Nucleus accumbens (tissue), 56 donors: ENCODE measurements at places on chromosomes 16 and 17.

DNA sequence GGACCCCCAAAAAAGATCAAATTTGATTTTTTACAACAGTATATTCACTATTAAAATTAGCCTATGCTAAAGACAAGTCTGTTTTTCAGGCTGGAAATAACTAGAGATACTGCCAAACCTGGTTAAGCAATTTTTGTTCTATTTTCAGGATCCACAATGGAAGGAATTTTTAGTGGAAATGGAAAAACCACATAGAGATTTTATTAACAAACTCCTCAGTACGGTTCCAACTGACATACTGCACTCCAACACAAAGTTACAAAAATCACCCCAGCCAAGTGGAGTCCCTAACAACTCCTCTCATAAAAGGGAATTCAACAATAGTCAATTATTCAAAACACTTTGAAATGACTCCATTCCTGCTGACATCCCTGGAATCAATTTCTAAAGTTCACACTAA is 101.6 kb upstream of the TOB1 start:
- DNase-seq, result no peak

DNA sequence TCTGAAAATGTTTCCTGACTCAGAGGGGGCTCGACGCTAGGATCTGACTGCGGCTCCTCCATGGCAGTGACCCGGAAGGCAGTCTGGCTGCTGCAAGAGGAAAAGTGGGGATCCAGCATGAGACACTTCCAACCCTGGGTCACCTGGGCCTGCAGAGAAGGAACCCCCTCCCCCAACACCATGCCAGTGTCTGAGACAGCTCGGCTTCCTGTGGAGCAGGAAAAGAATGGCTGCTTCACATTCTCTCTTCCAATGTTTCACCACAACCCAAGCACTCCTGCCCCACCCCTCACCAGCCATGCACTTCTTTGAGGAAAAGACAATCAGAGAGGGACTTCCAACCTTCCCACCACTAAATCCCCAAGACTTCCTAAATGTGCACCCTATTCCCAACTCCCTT is 10.8 kb downstream of the TP53 start:
- DNase-seq, result no peak

DNA sequence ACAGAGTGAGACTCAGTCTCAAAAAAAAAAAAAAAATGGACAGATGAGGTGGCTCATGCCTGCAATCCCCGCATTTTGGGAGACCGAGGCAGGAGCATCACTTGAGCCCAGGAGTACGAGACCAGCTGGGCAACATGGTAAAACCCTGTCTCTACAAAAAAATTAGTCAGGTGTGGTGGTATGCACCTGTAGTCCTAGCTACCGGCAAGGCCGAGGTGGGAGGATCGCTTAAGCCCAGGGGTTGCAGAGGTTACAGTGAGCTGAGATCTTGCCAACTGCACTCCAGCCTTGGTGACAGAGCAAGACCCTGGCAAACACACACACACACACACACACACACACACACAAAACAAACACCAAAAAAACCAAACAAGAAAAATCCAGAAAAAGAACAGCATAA is 7.7 kb upstream of the ENGASE start:
- DNase-seq, result no peak

- no peak for DNase-seq
Measured at GRCh38 chr17:55540414-55541091, 29.3 kb upstream of the SMIM36 start.

DNA sequence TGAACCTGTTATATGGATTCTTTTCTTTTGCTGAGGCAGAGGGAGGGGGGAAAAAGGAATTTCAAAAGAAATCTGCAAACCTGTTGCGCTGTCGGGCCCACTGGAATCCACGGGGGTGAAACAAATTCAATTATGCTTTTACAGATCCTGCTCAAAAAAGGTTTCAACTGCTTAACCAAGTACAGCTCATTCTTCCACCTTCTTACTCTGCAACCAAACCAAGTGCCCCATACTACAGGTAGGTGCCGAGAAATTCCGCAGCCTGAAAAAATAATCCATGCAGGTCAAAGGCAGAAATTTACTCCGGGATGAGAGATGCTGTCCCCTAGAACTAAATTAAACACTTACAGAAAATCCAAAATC is 416 bp downstream of the RNF43 start:
- no peak for DNase-seq

DNA sequence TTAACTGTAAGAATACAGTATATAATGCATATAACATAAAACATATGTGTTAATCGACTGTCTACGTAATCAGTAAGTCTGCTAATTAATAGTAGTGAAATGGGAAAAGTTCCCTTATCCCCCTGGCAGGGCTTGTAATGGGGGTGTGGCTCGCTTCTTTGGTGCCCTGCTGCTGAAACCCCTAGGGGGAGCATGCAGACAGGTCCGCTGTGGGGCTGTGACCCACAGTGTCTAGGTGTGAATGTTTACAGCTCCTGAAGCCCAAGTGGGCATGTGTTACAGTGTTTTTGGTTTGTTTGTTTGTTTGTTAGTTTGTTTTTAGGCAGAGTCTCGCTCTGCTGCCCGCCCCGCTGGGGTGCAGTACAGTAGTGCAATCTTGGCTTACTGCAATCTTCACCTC is 495.7 kb downstream of the SHISA9 start:
- no peak for DNase-seq
